ENCODE measurements at places on chromosomes 7 and 10. TPM values are rescaled to one million over a fixed set of nuclear protein-coding genes. Genes with fewer than 3 reads are reported as not detected.

GRCh38 chr7:21980926-21981500 lies 35.3 kb upstream of the CDCA7L start:
- no peaks in the 10 kb centered on the region for H3K36me3 ChIP-seq
- H3K4me3 ChIP-seq: no peak overlapping the region
- no peak for DNase-seq
- no peaks in the 10 kb centered on the region for H3K27me3 ChIP-seq
- H3K27ac ChIP-seq: no peak overlapping the region

- no peak for DNase-seq
- no peak overlapping the region for H3K27ac ChIP-seq
- no peaks in the 10 kb centered on the region for H3K36me3 ChIP-seq
- no peak overlapping the region for H3K4me3 ChIP-seq
Observed at GRCh38 chr10:69362471-69362954, 54.2 kb downstream of the TACR2 start.

- H3K27me3 ChIP-seq: no peaks in the 10 kb centered on the region
- no peak for DNase-seq
- H3K27ac ChIP-seq: no peak overlapping the region
- H3K36me3 ChIP-seq: no peaks in the 10 kb centered on the region
Observed at GRCh38 chr10:99143011-99143410, 92.6 kb downstream of the HPSE2 start.

GRCh38 chr7:68688416-68689086 lies 909.7 kb upstream of the AUTS2 start:
- no peak overlapping the region for H3K27ac ChIP-seq
- no peaks in the 10 kb centered on the region for H3K27me3 ChIP-seq
- no peaks in the 10 kb centered on the region for H3K4me1 ChIP-seq
- DNase-seq: no peak
- no peak overlapping the region for H3K4me3 ChIP-seq

DNA sequence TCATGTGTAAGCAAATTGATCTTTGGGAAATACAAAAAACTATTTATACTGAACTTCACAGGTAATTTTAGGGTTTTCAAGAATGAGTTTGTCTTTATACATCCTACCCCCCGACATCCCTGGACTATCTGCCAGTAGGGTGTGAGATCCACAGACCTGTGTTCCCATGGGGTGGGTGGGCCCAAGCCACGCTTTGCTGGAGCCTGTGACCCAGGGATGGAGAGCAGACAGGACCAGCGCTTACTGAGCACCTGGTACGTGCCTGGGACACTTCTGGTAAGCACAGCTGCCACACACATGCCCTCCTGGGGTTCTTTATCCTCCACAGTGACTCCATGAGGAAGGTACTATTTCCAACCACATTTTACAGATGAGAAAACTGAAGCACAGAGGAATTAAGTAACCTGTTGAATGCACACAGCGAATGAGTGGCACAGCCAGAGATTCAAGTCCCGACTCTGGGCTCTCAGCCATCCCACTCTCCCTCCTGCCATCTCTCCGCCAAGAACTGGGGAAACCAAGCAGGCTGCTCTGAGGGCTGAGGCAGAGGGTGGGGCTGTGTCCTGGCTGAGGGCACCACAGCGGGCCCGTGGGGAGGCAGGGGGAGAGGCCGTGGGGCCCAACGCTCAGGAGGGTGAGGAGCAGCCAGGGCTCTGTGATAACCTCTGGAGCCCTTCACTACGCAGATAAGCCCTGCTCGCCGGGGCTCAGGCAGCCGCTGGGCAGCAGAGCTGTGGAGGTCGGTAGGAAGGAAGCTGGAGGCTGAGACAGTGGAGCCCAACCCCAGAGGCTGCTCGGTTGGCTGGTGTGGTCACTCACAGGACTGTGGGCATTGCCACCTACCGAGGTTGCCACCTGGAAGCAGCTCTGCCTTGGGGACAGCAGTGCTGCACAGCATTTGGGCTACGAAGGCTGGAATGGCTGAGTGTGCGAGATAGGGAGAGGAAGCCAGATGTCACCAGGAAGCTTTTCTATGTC lies 124.2 kb downstream of the ARHGAP22 start:
- H3K36me3 ChIP-seq: no peaks in the 10 kb centered on the region
- H3K27ac ChIP-seq: no peak overlapping the region
- DNase-seq: no peak
- no peak overlapping the region for H3K4me3 ChIP-seq
- no peaks in the 10 kb centered on the region for H3K27me3 ChIP-seq

DNA sequence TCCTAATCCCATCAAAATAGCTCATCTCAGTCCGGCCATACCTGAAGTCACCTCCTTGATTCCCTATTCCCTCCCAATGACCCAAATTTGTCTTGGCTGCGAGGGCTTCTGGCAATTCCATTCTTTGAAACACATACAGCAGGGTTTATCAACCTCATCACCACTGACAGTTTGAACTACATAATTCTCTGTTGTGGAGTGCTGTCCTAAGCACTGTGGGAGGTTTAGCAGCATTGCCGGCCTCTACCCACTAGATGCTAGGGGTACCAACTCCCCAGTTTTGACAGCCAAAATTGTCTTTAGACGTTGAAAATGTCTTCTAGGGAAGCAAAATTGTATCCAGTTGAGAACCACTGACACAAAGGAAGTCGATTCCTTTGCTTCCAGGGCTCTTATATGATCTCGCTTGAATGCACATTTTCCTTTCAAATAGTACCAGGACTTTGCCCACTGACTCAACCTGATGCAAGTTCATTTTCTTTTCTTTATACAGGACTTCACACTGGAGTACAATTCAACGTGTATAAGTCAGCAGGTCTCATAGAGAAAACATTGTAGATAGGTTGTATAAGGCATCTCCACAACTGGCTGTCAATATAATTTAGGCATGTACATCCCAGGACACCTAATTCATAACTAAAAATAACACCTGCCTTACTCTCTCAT lies 133.3 kb downstream of the STRA8 start:
- H3K27ac ChIP-seq: no peak overlapping the region
- H3K4me3 ChIP-seq: no peak overlapping the region
- no peaks in the 10 kb centered on the region for H3K4me1 ChIP-seq
- H3K27me3 ChIP-seq: no peaks in the 10 kb centered on the region

- DNase-seq: no peak
- H3K36me3 ChIP-seq: no peaks in the 10 kb centered on the region
- H3K4me1 ChIP-seq: no peaks in the 10 kb centered on the region
- H3K27ac ChIP-seq: no peak overlapping the region
- H3K4me3 ChIP-seq: no peak overlapping the region
- H3K27me3 ChIP-seq: no peaks in the 10 kb centered on the region
Observed at GRCh38 chr10:122657729-122658128, 41.9 kb downstream of the C10orf120 start.

GRCh38 chr10:113867904-113868303 lies 13.4 kb downstream of the NHLRC2 start:
- no peak for DNase-seq
- H3K4me3 ChIP-seq: no peak overlapping the region
- H3K27ac ChIP-seq: no peak overlapping the region
- H3K36me3 ChIP-seq: no peaks in the 10 kb centered on the region
- no peaks in the 10 kb centered on the region for H3K4me1 ChIP-seq

SFMBT2 gene
- total RNA-seq: 28.1 TPM

MACROH2A2 gene
- 22.8 TPM for total RNA-seq

FLNC gene
- 51.2 TPM for total RNA-seq

RELN gene
- 1.9 TPM for total RNA-seq

C10orf62 gene
- total RNA-seq: not detected

NUTM2E gene
- total RNA-seq: not detected
